ENCODE measurements at places on chromosomes 5 and 9.

DNA sequence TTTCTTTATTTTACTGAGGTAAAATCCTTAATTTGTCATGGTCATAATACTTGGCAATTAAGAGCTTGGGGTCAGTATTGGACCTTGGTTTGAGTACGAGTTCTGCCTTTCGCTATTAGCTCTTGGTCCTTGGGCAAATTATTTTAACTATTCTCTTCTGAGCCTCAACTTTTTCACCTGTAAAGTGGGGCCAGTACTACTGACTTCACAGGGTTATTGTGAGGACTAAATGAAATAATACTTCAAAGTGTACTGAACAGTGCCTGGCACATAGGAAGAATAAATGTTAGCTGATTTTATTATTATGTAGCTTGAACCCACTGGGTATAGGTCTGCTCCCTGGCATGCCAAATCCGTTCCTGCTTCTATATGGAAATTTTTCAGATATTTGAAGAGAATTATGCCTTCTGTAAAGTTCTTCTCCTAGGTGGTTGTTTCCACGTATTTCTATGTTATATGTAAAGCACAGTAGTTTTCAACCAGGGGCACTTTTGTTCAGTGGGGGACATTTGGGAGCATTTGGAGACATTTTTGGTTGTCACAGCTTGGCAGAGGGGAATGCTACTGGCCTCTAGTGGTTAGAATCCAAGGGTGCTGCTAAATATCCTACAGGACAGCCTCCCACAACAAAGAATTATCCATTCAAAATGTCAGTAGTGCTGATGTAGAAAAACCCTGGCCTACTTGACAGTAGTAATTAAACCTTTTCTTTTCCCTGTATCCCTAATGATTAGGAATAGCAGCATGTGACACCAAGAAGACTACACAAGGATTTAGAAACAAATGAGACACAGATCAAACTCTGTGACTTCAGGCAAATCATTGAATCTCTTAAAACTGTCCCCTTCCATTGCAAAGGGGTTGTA is 4.5 kb downstream of the RCL1 start:
- no peak for DNase-seq

GRCh38 chr9:124733964-124734740 is 37.0 kb downstream of the NR6A1 start:
- DNase-seq = no peak

DNA sequence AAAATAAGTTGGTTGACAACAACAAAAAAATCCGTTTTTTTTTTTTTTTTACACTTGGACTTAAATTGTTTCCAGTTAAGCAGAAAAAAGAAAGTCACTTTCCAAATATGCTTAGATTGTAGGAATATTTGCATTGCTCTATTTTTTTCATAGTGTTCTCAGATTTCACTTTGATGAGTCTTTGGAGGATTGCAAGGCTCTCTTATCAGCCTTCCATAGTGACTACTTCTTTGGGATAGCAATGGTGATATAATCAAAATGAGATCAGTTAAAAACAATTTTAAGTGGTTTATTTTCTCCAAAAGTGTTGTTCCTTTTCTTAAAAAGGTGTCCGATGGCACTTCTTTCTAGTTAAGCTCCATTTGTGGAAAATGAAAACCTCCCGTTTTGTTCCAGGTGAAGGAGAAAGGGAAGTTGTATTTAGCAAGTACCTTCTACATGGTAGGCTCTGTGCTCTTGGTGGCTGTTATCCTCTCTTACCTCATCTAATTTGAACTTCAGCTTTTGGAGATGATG is 3.9 kb downstream of the RASGRF2 start:
- DNase-seq = no peak

DNA sequence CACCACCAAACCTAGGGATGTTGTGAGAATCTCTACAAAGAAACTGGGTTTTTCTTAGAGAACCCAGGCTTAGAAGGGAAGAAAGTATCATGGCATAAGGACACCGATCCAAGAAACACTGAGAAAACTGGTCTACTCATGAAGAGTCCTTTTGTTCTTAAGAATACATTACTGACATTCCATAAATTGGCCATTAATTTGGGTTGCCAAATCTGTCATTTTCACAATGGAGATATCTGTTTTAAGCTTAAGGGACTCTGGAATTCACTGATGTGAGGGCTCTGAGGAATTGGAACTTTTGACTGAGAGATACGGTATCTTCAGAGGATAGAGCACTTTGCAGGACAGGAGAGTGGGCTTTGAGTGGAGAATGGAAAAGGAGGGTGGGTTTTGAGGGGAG is 315.3 kb upstream of the ZNF608 start:
- no peak for DNase-seq

DNA sequence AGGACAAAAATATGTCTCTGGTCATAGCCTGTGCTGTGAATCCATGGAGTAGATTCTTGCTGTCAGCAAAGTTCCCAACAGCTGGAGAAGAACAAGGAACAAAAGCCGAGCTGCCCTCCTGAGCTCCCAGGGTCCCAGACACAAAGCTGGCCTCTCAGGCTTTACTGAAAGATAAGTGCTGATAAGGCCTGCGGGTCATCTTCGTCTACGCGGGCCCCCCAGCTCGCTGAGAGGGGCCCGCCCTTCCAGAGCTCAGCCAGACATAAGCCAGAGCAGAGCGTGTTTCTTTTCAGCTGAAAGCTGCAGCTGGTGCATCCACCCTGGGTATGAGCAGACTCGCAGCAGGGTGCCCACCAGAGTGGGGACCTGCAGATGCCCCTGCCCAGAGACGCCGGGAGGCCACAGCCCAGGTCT is 84.7 kb downstream of the HSD17B3 start:
- DNase-seq = no peak

GRCh38 chr5:132586063-132586462 is 29.3 kb downstream of the RAD50 start:
- no peak for DNase-seq

DNA sequence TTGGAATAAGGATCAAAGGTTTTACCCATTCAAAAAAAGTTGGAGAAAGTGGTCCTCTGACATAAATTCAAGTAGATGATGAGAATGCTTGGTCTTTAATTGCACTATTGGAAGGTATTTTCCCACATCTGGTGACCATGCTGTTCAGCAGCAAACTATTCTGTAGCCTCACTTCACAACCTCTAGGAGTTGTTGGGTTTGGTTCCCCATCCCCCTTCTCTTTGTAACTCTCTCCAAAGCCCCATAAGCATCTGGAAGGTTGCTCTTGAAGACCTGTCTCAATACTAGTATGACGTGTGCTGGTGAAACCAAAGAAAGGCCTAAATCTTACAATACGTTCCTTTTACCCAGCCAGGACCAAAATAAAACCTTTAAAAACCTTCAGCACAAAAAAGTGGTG is 8.5 kb downstream of the RGMB start:
- no peak for DNase-seq

- DNase-seq = no peak
Observed at GRCh38 chr5:105616599-105616998, 2054.0 kb upstream of the NUDT12 start.

GRCh38 chr5:84091127-84091799 is 293.4 kb downstream of the EDIL3 start:
- DNase-seq = no peak

GRCh38 chr5:115545351-115545882 is 842 bp upstream of the FEM1C start:
- DNase-seq = no peak

- DNase-seq = no peak
Observed at GRCh38 chr5:116377276-116378006, 197.2 kb downstream of the SEMA6A start.

DNA sequence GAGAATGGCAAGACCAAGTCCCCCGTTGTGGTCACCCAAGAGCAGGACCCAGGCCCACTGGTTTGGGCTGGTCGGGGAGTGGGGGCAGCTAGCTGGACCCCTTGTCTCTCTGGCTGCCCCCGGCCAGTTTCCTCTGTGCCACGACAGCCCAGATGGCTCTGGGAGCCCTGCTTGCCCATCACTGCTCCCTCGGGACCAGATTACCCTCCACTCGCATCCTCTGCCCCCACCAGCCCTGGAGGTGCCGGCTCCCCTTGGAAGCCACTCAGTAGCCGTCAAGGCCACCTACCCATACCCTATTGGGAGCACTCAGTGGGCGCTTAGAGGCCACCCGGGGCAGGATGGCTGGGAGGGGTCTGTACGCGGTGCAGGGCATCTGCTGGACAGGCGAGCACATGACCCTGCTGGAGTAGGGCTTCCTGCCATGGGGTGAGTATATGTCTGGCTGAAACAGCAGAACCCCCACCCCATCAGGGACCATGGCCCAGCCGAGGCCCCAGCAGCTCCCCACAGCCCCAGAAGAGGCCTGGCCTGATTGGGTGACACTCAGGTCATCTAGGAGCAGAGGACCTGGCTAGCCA is 70.0 kb downstream of the ZNF354C start:
- no peak for DNase-seq

DNA sequence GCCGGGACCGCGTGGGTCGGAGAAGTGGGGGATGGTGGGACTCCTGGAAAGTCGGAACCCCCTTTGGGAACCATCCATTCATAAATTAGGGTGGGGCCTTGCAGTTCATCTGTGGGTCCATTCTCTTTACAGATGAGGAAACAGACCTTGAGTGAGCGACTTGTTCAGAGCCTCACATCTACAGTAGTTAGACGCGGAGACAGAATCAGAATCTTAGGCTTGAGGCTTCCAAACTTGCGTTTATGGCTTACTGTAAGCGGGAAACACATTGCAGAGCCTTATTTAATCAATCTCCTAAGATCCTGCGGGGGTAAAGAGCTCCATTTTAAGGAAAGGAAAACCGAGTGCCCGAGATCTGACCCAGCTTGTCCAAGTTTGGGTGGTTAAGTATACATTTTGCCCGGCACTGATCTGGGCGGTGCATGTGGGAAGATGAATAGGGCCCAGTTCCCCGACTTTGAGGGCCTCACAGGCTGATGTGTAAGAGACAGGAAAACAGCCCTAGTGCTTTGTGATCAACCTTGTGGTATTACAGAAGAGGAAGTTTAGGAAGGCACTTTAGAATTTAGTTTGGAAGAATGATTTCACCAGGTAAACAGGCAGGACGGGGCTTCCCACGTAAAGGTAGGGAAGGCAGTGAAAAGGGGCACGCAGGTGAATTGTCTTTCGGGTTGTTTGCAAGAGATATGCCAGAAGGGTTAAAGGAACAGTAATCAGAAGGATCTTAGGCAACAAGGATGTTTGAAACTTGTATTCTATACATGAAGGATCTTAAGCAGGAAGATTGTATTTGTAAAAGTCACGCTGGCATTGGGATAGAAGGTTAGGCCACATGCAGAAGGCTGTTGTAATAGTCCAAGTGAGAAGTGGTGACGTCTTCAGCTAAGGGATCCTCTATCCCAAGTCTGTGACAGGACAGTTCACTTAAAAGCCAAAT is 744 bp downstream of the TARS1 start:
- DNase-seq = peak; percentile 52
